ENCODE measurements at places on chromosomes 5 and 9.

DNA sequence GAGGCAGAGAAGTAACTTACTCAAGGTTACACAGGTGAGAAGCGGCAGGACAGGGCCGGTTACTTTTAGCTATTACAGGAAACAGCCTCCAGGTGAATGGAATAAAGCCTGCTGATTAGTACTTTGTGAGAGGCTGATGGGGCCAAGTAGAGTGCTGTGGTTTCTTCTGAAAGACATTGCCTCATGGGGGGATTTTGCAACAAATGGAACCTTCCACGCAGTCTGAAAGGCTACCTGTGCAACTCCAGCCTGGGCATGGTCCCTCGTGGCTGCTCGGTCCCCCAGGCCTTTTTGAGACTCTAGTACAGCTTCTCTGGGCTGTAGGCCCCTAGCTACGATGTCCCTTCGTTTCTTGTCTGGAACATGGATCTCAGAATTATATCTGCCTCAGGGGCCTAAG is 2.0 kb downstream of the TMEM268 start:
- no peak for DNase-seq

DNA sequence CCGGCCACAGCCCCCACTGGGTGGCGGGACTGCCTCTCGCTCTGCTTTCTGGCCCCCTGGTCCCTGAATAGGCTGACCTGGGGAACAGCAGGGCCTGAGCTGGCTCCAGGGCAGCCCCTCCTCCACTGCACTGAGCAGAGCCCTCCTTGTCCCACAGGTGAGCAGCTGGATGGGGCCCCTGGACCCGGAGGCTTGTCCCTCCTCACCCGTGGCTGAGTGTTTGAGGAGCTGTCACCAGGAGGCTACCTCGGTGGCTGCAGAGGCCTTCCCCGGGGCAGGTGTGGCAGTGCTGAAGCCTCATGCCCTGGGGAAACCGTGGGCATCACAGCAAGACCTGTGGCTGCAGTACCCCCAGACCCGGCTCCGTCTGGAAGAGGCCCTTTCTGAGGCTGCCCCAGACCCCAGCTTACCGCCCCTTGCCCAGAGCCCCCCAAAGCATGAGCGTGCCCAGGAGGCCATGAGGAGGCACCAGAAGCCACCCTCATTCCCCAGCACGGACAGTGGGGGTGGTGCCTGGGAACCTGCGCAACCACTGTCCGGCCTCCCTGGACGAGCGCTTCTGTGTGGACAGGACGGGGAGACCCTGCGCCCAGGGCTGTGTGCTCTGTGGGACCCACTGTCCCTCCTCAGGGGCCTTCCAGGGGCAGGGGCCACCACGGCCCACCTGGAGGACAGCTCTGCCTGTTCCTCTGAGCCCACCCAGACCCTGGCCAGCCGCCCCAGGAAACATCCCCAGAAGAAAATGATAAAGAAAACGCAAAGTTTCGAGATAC is 28.5 kb upstream of the LRRC14B start:
- no peak for DNase-seq

DNA sequence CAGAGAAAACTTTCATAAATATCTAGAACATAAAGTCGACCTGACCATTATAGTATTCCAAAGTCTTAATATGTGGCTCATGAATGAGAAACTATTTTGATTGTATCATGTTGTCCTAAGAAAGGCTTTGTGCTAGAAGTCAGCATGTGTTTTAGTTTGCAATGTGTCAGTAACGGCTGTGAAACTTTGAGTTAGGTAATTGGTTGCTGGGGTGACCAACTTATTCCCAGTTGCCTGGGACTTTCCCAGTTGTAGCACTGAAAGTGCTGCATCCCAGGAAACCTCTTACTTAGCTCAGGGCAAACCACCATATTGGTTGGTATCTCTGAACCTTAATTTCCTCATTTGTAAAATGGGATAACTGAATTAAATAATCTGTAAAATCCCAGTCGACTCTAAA is 114.6 kb upstream of the SLC12A2 start:
- no peak for DNase-seq

- DNase-seq, result no peak
These were observed 68.4 kb upstream of the SMARCA2 start for GRCh38 chr9:1946526-1947283.

- DNase-seq, result no peak
These were observed 21.9 kb downstream of the ZNF608 start for GRCh38 chr5:124724357-124725039.

- peak; percentile 88 for DNase-seq
These were observed 13.4 kb downstream of the OXCT1 start for GRCh38 chr5:41856644-41857491.

DNA sequence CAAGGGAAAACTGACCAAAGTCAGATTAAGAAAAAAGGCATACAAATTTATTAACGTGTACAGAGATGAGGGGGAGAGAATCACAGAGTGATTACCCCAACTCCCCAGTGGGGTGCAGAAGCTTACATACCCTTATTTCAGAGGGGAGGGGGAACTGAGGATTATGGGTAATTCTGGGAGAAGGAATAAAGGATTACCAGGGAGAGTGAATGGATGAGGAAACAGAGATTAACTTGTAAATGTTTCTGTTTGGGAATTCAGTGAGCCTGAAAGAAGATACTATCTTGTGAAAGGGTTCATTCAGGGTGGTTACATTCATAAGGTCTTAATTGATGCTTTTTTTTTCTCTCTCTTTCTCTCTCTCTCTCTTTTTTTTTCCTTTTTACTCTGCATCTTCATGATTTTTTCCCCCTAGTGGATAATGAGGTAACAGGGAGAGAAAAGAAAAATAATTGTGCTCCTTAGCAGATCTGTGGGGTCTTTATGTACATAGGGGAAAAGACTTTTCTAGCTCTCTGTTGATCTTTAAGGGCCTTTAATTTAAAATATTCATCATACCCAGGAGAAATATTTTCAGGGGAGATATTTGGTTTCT is 49.4 kb downstream of the TARS1 start:
- no peak for DNase-seq

DNA sequence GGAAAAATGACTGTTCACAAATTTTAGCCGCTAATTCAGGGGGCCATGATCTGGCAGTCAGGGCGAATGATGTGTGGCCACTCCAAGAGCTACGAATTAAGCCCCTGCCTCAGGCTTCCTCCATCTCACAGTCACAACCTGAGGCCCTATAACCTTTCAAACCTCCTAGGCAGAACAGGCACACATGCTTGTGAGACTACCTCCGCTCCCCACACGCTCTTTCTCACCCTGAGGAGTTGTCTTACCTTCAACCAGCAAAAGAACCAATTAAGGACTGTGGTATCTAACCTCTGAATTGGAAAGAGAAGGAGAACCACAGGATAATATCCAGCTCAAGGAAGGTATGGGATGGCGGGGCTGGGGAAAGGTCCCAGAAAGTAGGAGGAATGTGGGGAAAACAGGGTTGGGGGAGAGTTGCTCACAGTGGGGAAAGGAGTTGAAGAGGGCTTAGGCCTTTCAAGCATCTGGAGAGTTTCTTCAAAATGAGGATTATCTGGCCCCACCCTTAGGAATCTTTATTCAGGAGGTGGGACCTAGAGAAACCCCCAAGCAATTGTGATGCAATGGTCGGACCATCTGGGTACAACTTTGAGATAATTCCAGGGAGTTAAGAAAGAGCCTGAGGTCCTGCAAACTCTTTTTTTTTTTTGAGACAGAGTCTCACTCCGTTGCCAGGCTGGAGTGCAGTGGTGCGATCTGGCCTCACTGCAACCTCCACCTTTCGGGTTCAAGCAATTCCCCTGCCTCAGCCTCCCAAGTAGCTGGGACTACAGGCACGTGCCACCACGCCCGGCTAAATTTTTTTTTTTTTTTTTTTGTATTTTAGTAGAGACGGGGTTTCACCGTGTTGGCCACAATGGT is 5.5 kb downstream of the PCDH1 start:
- no peak for DNase-seq

DNA sequence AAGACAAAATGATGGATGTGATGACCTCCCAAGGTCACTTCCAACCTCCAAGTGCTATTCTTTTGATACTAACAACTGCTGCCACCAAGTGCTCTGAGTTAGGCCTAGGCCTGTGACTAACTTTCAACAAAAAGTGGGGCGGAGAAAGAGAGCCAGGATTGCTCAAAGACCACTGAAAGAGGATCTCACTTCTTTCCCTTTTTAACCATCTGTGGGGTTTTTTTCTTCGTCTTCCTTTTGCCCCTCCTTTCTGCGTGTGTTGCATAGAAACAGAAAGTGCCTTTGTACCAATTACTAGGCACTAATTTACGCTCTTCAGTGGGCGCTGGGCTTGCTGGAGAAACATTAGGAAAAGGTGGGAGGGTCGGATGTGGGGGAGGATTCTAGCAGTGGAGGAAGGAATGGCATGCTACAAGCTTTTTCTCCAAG is 8.0 kb downstream of the KLF9 start:
- DNase-seq, result peak; percentile 82

- no peak for DNase-seq
These were observed 141.1 kb downstream of the CHSY3 start for GRCh38 chr5:130045334-130045733.

DNA sequence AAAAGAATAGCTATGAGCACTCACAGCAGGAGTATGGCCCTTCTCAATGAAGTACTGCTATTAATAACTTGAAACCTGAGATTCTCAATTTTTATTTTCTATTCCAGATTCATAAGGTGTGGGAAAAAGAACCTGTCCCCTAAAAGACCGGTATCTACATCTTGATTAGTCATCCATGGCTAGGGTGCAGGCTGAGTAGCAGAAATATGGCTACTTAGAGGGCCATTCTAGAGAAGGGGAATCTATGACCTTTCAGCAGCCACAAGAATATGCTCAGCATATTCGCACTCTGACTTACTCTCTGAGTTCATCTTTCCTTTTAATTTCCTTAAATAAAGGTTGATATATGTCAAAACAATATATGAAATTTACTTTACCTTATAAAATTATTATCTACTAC is 27.7 kb downstream of the WDR36 start:
- DNase-seq, result no peak

GRCh38 chr5:137061382-137061781 is 437.7 kb downstream of the SPOCK1 start:
- no peak for DNase-seq

DNA sequence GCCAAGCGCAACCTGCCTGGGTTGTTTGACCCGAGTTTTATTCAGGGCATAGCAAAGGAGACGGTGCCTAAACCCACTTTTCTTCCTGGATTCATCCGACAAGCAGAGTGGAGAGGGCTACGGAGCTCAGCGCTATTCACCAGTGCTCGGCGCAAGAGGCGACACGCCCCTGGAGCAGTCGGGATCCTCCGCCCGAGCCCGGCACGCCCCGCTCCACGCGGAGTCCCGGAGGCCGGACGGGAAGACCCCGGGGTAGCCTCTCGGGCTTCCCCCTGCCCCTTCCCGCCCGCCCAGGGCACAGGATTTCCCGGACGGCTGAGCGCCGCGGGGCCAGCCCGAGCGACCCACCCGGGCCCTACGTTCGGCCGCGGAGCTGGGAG is 427 bp downstream of the SERINC5 start:
- DNase-seq, result peak; percentile 71

DNA sequence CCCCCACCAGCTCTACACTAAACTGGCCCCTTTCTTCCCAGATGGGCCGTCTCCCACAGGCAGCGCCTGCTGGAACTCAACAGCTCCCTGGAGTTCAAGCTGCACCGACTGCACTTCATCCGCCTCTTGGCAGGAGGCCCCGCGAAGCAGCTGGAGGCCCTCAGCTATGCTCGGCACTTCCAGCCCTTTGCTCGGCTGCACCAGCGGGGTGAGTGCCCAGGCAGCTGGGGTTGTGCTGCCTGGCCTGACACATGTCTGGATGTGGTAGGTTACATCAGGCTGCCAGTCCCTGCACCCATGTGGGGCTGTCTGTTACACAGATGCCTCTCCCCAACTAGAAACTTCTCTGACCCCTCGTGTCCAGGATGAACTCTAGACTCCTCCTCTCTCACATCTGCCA is 9.8 kb downstream of the NHP2 start:
- DNase-seq, result no peak

DNA sequence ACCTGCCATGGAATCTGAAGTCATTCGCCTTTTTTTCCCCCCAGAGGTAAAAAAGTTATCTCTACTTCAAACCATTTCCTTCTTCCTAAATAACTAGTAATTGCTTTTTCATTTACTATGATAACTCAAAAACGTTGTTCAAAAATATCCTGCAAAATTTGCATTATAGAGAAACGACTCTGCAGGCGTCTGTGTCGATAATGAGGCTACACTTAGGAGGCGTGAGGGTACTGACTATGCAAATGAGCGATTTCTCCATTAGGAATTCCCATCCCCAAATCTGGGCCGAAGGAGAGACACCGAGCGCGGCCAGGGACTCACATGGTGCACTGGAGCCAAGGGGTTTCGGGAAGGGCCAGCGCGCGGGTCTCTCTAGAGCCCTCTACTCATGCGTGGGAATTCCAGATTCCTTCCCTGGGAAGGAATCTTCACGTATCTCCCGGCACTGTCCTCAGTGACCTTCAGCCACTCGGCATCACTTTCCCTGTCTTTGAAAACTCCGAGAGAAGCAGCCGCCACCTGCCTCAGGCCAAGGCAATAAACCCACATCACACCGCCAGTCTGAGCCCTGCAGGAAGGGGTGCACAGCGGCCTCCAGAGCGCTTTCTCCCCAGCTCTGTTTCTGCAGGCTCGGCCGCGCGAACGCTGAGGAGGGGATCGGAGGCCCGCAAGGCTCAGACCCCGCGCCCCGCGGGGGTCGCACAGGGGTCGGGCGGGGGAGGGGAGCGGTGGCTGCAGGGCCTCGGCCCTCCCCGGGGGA is 718 bp upstream of the DENND4C start:
- DNase-seq, result no peak

DNA sequence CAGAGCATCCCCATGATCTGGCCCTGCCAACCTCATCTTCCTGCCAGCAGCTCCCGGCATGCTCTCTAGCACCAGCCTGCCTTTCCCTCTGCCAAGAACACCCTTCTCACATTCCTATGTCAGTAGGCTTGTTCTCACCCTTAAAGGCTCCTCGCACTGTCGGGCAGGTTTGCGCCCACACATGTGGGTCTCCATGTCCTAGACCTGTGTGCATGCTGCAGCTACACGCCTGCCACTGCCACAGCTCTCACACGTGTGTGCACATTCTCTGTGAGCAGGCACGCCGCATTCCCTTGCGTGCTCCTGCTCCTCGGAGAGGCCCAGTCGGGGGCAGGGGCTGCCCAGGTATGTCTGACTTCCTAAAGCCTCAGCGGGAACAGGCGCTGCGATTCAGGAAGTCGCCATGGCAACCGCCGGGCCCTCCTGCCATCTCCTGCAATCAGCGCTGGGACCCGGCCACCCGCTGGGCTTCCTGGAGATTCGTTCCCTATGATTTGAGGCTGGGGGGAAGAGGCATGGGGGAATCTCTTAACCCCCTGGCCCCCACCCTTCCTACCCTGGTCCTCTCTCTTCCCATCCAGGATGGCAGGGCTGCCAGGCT is 28.1 kb downstream of the NDUFA8 start:
- no peak for DNase-seq

GRCh38 chr5:159061179-159061796 is 38.4 kb downstream of the EBF1 start:
- DNase-seq, result no peak

DNA sequence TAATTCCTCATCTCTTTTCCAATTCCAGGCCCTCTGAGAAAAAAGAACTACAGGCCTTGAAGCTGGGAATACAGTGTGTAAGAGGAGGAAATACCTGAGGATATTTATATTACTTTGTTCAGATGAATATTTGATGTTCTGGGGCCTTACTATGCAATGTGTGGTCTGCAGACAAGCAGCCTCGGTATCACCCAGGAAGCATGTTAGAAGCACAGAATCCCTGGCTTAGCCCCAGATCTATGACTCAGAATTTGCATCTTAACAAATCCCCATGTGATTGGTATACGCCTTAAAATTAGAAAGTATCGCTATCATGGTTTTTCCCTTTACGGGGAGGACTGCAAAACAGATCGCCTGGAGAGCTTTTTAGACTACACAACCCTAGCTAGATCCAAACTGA is 121.0 kb downstream of the JAKMIP2 start:
- peak; percentile 22 for DNase-seq
